Stimulated activated naive B cell treated with anti-CD40 and anti-IgM and Interleukin-4, amounts not matched to agents 10 μg/mL and 1 μg/mL and 100 μg/mL, for 72 hours (primary cell): ENCODE measurements at places on chromosomes 1 and 21.
A peak's percentile ranks its signal among the peaks of the same experiment; 100 is the strongest.

GRCh38 chr1:234944439-234945344 lies 183.9 kb downstream of the TOMM20 start:
- DNase-seq, result no peak

- DNase-seq, result no peak
These were observed 16.9 kb upstream of the PARS2 start for GRCh38 chr1:54781023-54781723.

DNA sequence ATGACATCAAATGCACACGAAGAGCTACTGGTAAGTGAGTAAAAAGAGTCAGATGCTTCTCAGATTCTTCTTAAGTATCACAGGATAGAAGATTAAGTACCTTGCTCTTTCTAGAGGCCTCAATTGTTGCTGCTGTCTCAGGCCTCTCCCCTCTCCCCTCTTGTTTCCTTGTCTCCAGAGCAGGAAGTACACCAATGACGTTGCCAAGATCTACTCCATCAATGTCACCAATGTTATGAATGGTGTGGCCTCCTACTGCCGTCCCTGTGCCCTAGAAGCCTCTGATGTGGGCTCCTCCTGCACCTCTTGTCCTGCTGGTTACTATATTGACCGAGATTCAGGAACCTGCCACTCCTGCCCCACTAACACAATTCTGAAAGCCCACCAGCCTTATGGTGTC lies 21.3 kb upstream of the SARS1 start:
- DNase-seq, result no peak

- no peak for DNase-seq
These were observed 161.6 kb downstream of the LRRC40 start for GRCh38 chr1:70043804-70044203.

DNA sequence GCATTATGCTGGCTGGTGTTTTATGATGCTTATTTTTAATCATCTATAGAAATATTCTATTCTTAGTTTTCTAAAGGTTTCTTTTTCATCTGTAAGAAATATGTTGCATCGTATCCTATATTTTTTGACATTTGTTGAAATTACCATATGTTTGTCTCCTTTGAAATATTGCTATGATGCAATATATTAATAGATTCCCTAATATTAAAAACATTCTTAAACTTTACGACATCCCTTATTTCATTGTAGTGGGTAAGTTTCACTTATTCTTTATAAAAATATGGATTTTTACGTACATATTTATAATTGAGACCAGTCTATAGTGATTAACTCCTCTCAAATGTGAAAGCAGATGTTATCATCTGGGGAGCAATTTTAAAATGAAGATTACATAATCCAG lies 258.2 kb upstream of the DUSP10 start:
- no peak for DNase-seq

- no peak for DNase-seq
These were observed 969 bp downstream of the CYP4A11 start for GRCh38 chr1:46940307-46940706.

GRCh38 chr1:68725001-68725752 lies 228.3 kb upstream of the DEPDC1 start:
- no peak for DNase-seq

DNA sequence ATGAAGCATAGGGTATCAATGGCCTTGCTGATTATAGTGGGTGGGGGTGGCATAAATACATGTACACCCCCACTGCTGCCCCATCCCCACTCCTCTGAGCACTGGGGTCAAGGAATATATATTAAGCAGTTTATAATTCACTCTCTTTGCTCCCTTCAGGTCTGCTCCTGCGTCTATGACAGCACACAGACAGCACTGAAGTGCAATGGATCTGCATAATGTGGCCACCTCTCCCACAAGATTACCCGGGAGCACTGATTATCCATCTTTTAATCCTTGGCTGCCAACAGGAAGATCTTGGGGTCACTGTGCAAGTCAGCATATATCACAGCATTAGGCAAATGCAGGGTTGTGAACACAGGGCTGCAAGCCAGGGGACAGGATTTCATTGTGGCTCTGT lies 19.3 kb downstream of the RXRG start:
- no peak for DNase-seq

DNA sequence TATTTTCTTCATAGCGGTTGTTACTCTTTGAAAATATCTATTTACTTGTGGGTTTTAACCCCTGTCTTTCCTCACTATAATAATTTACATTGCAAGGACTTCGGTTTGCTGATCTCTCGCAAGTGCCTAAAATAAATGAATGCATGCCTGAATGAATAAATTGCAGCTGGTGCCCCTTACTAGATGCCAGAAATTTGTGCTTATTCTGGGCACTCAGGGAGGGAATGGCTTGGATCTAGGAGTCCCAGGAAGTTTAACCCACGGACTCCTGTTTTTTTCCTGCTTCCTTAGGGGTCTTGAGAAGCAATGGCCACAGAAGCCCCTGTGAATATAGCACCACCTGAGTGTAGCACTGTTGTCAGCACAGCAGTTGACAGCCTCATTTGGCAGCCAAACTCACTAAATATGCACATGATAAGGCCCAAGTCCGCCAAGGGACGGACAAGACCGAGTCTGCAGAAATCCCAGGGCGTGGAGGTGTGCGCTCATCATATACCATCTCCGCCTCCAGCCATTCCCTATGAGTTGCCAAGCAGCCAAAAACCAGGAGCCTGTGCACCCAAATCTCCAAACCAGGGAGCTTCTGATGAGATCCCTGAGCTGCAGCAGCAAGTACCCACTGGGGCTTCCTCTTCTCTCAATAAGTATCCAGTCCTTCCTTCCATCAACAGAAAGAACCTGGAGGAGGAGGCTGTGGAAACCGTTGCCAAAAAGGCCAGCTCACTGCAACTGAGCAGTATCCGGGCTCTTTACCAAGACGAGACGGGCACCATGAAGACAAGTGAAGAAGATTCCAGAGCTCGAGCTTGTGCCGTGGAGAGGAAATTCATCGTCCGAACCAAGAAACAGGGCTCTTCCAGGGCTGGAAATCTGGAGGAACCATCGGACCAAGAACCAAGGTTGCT lies 4.2 kb upstream of the PLA2G2C start:
- DNase-seq, result no peak

GRCh38 chr21:25970254-25970930 lies 200.2 kb downstream of the APP start:
- DNase-seq, result no peak

- no peak for DNase-seq
These were observed 9.2 kb downstream of the POU3F1 start for GRCh38 chr1:38037221-38037939.

DNA sequence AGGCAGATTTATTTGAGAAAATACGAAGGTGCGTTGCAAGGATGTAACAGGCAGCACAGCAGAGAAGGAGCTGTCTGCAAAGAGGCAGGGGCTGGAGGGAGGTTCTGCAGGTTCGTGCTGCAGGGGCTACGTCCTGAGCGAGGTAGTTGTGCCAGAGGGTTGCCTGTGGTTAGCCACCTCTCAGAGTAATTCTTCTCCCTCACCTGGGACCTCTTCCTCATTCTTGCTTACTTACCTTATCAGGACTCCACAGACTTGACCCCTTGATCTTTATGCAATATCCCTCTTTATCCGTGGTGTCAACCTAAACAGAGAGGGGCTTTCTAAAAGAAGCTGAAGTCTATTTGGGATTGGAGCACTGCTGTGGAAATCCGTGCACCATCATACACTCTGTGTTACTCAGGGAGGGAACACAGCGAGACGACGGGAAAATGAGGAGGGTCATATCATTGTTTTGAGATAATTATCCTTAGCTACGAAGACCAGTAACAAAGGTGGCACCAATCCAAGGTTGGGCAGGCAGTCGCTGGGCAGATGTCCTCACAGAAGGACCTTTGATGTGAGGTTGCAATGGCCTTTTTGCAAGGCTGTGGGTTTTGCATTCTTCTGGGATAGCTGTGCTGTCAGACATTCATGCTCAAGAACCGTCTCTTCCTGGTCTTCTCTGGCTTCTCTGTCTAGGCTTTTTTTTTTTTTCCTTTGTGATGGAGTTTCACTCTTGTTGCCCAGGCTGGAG lies 82.8 kb downstream of the WDR4 start:
- DNase-seq, result no peak

GRCh38 chr1:234699795-234700665 lies 90.1 kb upstream of the IRF2BP2 start:
- peak; percentile 15 for DNase-seq

GRCh38 chr1:175683491-175684298 lies 59.7 kb downstream of the TNR start:
- no peak for DNase-seq

DNA sequence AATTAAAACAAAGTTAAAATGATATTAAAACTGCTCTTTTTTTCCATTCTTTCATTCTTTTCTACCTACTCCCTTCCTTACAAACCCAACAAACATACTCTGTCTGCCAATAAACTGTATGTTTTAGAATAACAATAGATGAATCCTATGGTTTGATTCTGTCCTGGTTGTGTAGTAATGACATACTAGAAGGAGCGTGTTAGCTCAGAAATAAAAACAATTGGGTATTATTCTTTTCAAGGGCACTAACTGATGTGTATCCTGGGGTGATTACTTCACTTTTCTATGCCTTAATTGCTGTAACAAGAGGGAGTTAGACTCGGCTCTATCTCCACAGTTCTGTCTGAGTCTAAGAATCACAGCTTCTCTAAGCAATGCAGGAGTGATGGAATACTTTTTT lies 194.4 kb downstream of the GIPC2 start:
- no peak for DNase-seq

- DNase-seq, result no peak
These were observed 68.8 kb upstream of the RGS1 start for GRCh38 chr1:192506741-192507155.

GRCh38 chr1:234413990-234414389 lies 40.7 kb downstream of the COA6 start:
- DNase-seq, result no peak

DNA sequence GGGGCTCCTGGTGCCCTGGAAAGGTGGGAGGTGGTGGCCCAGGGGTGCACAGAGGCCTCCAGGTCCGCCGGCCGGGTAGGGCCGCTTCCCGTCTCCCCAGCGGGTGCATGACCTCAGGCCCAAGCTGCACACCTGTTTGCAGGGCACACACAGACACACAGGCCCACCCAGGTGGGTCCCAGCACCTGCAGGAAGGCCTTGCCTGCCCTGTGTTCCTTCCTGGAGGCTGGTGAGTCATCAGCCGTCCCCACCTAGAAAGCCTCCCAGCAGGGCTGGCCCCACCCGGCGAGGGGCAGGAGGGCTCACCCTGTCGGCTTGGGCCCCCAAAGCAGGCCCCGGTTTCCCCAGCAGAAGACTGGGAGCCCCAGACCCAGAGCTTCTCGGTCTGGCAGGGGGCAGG lies 23.6 kb upstream of the TTLL10 start:
- DNase-seq, result no peak

- DNase-seq, result no peak
These were observed 21.0 kb upstream of the IFFO2 start for GRCh38 chr1:18977428-18977827.

GRCh38 chr1:46569884-46570725 lies 18.7 kb upstream of the KNCN start:
- no peak for DNase-seq

GRCh38 chr1:168911370-168911769 lies 182.4 kb upstream of the DPT start:
- no peak for DNase-seq

DNA sequence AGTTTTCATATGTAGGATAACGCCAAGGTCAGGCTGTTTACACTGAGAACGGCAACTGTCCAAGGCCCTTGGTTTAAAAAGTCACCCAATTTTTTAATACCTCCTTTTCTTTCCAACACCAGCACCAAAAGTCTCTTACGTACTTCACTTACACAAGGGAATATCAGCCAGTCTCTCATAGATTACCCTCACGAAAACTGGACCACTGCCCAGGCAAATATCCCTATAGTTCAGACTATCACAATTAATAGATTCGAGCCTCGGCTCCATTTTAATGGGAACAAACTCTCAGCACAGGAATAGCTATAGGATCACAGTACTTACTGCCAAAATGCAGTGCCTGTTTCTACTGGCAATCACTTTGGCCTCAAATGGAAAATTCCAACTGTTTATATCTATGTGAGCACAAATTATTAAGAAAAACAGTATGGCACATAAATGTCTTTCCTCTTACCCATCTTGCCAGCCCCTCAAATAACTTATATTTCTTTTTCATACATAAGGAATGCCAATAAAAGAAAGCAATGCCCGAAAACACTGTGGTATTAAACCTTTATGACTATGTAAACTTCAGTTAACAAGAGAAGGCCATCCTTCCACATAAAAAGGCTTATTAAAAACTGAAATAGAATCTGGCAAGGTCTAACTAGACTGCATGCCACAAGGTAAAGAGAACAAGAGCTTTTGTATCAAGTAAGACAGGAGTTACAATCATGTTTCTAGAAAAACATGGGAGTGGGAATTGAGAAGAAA lies 97.8 kb downstream of the SLC45A1 start:
- no peak for DNase-seq
